ENCODE measurements at places on chromosomes 6 and 20.

DNA sequence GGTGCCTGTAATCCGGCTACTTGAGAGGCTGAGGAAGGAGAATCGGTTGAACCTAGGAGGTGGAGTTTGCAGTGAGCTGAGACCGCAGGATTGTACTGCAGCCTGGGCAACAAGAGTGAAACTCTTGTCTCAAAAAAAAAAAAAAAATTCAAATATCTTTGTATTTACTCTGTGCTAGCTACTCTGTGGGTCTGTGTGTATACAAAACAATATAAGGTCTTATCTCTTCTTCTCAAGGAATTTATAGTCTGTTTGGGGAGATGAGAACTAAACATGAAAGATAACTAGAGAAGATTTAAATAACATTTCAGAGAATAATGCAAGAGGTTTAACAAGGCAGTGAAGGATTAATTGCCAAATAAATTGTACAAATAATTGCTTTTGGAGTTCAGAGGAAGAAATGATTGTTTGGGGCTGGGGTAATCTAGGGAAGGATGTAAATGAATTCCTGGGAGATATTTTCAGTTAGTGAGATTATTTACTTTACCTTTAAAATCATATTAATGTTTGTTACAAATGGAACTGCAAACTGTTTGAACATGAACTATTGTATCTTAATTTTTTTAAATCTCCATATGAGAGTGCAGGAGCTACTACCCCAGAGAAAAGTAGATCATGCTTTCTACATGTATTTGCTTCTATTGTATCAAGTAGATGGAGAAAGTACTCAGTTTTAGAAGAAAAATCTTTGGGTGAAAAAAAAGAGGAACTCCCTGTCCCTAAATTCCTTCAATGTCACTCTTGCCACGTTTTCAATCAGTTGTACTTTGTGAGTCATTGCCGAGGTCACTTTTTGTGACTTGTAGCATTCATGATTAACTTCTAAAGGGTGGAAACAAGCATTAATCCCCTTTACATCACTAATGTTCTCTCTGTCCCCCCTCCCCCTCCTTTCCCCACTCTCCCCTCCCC, 39.0 kb downstream of the NCOA3 start:
- no peak for DNase-seq

- no peak for DNase-seq
Observed at GRCh38 chr6:136180704-136181511, 69.2 kb downstream of the MTFR2 start.

GRCh38 chr6:129575378-129576118, 134.4 kb downstream of the ARHGAP18 start:
- no peak for DNase-seq

GRCh38 chr20:5656126-5656525, 94.1 kb upstream of the SHLD1 start:
- DNase-seq, result no peak

DNA sequence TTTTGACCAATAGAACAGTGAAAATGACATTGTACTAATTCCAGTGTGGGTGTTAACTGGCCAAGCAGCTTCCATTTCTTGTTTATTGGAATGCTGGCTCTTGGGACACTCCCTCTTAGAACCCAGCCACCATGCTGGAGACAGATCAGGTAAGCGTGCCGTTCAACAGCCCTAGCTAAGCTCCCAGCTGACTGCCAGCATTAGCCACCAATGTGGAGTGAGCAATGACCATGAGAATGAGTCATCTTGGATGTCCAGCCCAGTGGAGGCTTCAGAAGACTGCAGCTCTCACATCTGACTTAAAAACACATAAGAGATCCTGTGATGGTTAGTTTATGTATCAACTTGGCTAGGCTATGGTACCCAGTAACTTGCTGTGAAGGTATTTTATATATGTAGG, 3.0 kb upstream of the LINC00237 start:
- DNase-seq, result no peak

DNA sequence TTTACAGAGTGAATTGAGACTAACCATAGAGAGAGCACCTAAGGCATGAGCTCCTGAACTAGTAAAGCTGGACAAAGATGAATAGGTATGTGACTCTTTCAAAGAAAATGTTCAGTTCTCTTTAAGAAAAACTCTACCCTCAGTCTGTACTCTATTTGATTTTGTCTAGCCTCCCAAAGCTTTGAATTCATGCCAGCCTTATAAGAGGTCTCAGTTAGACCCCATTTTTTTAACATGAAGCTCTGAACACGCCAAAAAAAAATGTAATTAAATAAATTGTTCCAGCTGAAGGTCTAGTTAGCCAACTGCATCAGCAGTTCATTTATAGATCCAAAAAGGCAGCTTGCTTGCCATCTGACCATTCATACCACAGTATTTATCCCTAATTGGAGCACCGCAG, 71.6 kb downstream of the COL9A1 start:
- no peak for DNase-seq

DNA sequence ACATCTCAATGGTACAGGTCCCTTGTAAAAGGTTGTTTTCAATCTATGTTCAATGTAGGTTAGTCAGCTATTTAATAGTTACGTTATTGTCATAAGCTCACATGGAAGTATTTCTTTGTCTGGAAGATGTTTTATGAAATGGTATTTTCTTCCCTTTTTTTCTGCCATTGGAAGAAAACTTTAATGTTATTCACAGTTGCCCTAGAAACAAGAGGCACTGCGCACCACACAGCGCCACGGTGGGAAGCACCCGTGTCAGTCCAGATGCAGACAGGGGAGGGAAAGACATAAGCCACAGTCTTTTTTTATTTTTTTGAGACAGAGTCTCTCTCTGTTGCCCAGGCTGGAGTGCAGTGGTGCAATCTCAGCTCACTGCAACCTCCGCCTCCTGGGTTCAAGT, 82.1 kb downstream of the GCNT2 start:
- no peak for DNase-seq

- DNase-seq, result peak; percentile 29
Observed at GRCh38 chr6:166402582-166403277, 20.0 kb upstream of the MPC1 start.

Measured in activated CD8-positive, alpha-beta memory T cell treated with anti-CD3 and anti-CD28 coated beads, Interleukin-2, amount 10 ng/mL, durations not matched to agents 7 days and 5 days (primary cell).